ENCODE measurements at places on chromosomes 4 and X. TPM values are rescaled to one million over a fixed set of nuclear protein-coding genes. Genes with fewer than 3 reads are reported as not detected.

The FAT1 gene
- total RNA-seq: 34.3 TPM

The LAMTOR3 gene
- 39.1 TPM for total RNA-seq

The TGIF2LX gene
- total RNA-seq: not detected

The ATP2B3 gene
- total RNA-seq: 68.0 TPM

The CASK gene
- total RNA-seq: 173 TPM

The HEPH gene
- 2.2 TPM for total RNA-seq

Measured in glutamatergic neuron (in vitro differentiated cells).